IPS-NIHi11 (cell line): ENCODE measurements at places on chromosomes 5 and 9.

- DNase-seq: peak; percentile 81
Observed at GRCh38 chr5:175696139-175696854, 38.4 kb downstream of the HRH2 start.

DNA sequence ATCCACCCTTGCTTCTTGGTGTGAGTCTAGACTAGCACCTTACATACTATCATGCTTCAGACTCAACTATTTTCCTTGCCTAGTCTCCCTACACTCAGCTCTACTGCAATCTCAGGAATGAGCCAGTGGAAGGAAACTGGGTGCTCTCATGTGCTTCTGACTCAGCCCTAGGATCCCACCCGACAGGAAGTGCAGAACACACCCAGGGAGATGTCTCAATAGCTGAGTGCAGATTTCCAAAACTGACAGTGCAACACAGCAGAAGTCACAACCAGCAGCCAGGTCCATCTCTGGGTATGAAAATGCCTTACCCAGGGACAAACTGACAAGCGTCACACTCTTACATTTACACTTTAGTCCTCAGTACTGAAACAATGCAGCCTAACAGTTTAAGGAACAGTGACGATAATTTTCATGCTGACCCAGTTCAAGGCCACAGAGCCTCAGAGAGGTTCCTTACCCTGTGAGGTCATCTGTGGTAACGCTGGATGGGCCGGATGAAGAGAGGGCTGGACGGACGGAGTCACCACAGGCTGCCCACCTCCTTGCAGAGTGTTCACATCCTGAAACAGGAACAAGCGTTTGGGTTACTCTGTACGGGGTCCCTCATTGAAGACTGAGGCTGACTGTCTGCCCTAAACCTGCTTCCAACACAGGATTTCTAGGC lies 33.0 kb downstream of the FKBP15 start:
- DNase-seq: no peak

DNA sequence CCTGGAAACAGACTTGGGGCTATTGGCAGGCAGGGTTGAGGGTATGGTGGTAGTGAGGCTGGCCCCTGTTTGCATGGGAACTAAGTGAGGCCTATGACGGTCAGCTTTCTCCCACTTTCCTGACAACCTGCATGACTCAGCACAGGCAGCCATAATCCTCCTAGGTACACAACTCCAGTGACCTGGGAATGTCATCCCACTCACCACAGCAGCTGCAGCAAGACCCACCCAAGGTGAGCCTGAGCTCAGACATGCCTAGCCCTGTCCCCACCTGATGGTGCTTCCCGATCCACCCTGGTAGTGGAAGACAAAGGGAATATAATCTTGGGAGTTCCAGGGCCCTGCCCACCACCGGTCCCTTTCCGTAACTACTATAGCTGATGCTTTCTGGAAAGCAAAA lies 178.7 kb downstream of the NDUFS4 start:
- no peak for DNase-seq

DNA sequence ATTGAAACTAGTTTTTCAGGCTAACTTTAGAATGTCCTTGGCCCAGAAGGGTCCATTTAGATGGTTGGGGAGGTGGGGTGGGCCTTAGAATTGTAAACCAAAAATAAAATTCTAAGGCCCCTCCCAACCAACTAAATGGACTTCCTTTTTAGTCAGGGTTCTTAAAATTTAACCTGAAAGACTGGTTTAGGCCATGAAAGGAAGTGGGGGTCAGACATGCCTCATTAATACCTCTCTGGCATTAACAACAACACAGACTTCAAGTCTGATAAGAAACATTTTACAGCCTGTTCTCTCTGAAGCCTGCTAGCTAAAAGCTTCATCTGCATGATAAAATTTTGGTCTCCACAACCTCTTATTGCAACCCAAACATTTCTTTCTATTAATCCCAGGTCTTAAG lies 65.5 kb upstream of the TNC start:
- no peak for DNase-seq

GRCh38 chr9:20227166-20227874 lies 395.0 kb downstream of the MLLT3 start:
- no peak for DNase-seq

GRCh38 chr5:117077142-117077541 lies 502.5 kb upstream of the SEMA6A start:
- no peak for DNase-seq

DNA sequence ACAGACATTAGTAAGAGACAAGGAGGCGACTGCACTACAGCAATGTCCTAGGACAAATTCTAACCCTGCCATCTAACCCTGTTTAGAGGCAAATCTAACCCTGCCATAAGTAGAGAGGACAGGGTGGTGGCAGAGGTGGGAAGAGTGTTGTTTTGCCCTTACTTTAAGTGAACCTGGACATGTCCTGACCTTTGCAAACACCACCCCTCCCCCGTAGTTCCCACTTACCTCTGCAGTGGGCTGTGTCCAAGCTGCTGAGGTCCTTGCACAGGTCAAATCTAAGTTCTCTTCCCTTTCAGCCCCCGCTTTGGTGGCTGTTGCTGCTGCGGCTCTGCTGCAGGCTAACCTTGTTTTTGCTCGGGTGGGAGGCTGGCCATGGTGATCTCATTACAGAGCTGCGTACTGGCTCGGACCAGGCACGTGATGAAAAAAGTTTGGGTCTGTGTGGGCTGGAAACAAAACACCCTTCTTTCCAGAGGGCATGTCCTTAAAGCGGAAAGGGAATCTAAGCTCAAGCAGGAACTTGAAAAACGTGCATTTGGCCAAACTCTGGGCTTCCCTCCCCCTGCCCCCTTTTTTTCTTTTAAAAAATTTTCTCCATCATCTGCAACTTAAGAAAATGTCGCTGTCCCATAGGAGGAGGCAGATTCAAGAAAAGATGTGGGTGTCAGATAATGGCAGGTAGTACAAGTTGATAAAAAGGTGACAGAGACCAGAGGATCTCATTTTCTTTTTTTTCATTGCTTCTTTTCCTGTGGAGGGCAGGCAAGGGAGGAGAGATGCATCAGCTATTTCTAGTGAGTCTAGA lies at the start of gene FAXDC2:
TSS of gene FAXDC2 (minus strand) at position 349 of the 808 bp plus-strand sequence. CDS start 12,425 bp downstream, outside the sequence.
- peak; percentile 88 for DNase-seq

- no peak for DNase-seq
Observed at GRCh38 chr5:60826653-60827052, 17.4 kb downstream of the ELOVL7 start.

- DNase-seq: peak; percentile 83
Observed at GRCh38 chr5:78509884-78510769, 138.4 kb downstream of the LHFPL2 start.

GRCh38 chr5:43233946-43234345 lies 41.9 kb downstream of the NIM1K start:
- DNase-seq: no peak

DNA sequence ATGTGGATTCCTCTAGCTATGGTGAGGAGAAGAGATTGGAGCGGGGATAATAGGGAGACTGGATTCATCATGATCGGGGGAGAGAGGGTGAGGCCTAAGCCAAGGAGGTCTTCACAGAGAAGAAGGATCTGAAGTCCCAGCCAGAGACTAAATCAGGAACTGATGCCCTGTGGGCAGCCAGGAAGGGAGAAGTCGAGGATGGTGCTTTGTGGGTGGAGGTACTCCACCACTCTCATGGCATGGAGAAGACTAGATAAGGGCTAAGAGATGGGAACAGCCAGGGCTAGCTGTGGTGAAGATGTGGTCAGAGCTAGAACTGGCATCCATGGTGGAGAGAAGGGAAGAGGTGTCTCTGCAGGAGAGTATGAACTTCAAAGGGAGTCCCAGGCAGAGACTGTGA lies 3.0 kb upstream of the RGS14 start:
- no peak for DNase-seq

DNA sequence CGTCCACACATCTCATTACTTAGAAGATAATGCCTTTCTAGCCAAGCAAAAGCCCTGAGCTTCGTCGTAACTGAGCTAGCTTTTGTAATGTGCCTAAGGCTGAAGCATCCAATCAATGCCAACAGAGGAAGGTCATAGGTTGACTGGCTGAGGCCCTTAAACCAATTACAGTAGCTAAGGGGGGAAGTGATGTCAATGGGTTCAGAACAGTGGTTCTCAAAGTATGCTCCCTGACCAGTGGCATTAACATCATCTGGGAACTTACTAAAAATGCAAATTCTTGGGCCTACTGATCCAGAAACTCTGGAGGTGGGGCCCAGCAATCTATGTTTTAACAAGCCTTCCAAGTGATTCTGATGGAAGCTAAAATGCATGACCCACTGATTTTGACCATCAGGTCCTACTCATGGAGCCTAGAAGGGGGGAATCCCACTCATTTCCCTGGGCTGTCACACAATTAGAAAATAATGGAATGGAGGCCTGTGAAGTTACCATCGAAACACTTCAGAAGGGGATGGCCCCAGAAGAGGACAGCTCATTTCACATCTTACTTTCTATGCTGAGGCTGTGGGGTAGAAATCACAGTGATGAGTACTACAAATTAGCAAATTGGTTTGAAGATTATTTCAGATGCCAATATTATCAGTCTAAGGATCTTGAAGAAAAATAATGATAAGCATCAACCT lies 4.8 kb upstream of the VLDLR start:
- no peak for DNase-seq

- no peak for DNase-seq
Observed at GRCh38 chr5:78879516-78879915, 105.6 kb downstream of the ARSB start.

DNA sequence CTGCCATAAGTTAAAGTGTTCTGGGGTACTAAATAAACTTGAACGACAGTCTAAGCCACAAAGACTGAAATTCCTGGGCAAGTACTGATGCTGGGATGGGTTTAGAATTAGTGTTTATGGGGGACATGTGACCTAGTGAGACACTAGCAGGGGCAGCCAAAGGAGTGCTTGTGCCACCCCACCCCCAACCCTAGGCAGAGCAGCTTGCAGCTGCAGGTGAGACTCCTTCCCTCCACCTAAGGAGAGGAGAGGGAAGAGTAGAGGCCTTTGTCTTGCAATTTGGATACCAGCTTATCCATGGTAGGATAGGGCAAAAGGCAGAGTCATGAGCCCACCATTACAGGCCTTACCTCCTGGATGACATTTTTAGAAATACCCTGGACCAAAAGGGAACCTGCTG lies 28.7 kb upstream of the PDE4D start:
- DNase-seq: no peak

DNA sequence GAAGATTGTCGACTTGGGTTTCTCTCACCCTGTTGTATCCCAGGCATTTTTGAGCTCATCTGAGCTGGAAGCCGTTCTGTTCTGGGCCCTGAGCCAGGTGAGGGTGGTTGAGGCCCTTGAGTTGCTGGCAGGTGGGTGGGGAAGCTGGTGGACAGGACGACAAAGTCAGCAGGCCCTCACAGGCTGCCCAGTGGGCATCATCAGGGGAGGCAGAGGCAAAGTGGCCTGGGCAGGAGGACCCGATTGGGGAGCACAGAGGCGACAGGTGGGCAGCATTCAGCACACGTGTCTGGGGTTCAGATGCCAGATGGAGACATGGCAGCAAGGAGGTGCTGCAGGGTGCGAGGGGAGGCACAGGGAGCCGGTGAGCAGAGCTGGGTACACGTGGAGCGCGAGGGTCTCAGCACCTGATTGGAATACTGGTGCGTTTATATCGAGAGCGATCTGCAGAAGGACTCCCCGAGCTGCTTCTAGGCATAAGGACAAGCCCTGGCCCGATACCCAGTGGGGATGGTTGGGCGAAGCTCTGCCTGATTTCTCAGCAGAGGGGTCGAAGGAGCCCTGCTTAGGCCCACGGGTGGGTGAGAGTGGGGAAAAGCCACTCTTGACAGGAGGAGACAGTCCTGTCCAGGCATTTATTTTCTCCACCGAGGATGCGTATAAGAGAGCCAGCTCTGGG lies 49.0 kb upstream of the SUSD3 start:
- no peak for DNase-seq

DNA sequence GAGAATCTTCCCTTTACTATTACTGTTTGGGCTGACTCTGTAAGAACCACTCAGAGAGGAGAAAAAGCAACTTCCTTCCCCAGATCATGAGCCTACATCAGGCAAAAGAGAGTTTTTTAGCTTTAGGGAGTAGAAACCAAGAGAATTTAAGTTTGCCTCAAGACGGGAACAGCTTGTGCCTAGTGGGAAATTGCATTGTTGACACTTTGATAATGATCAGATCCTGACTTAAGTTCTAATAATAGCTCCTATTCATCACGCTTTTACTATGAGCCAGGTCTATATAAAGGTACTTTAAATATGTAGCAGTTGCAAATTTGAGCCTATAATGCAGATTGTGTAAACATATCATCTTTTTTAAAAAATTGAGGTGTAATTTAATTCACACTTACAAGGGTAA lies 298.2 kb downstream of the MAN2A1 start:
- DNase-seq: no peak

DNA sequence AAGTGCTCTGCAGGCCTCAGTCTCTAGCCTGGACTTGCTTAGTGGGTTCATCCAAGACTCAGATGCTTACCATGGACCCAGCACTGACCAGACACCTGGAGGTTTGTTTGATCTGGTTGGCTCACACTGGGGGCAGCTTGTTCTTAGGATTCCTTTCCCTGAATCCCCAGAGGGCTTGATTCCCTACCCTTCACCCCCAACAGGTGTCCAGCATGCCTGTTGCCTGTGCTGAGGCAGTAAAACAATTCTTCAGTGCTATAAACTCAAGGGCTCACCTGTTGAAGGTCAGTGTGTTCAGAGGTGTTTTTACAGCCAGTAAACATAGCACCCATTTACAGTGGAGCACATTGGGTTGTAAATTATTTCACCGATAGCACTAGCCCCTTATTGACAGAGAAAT lies 123.8 kb upstream of the KLF4 start:
- no peak for DNase-seq

- DNase-seq: no peak
Observed at GRCh38 chr5:2611659-2612058, 139.8 kb downstream of the IRX2 start.

DNA sequence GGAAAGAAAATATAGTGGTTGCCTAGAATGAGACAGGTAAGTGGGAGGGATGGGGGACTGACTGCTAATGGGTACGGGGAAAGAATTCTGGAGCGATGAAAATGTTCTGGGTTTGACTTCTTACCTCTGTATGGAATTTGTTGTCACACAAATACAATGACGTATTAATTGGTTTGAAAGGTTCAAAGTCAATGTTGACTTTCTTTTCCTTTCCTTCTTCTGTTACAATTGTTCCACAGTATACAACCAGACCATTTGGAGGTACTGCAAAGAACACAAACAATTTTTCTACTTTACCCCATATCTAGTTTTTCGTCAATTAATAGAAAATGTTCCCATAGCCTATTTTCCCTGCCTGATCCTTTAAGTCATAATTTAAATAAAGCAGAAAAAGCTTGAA lies 25.6 kb downstream of the ETF1 start:
- no peak for DNase-seq

- no peak for DNase-seq
Observed at GRCh38 chr9:71814815-71815214, 46.5 kb upstream of the CEMIP2 start.

DNA sequence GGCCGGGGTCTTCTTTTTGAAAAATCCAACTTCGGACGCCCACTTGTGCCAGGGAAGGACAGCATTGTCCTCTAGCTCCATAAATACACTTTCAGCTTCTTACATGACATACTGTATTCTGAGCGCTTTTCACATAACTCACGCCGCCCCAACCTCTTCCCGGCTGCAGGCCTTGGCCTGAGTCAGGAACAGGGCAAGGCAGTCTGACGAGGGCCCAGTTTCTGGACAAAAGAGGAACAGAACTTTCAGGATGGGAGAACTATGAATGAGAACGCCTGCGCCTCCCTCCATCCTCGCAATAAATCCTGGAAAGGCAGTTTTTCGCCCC lies 650 bp downstream of the DCTN4 start:
- no peak for DNase-seq
